ENCODE measurements at places on chromosomes 3 and 15.
A peak's percentile ranks its signal among the peaks of the same experiment; 100 is the strongest.

DNA sequence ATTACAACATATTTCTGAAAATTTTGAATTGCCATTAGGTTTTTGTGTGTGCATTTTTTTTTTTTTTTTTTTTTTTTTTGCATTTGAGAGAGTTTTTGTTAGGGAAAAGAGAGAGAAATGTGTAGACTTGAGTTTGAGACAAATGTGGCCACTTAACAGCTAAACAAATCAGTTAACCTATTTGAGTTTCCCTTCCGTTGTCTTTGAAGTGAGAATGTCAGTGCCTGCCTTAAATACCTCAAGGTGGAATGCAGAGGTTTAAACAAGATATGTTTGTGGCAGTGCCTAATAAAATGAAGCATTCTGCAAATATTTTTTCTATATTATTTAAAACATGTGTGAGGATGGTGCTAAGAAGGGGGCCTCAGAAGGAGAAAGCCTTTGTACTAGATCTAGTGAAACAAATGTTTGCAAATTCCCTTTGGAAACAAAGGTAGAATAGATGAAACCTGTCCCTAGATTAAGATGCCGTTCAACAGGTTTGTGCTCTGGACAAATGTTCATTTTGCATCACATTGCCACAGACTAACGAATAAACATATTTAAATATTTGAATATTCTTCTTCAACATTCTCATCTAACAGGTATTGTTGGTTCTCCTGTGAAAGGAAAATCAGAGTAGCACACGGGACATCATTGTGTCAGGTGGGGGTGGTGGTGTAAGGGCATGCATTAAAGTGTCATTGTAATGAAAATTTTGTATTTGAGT, 80.7 kb downstream of the SATB1 start:
- DNase-seq, result no peak

GRCh38 chr15:63189941-63190768, 749 bp downstream of the RAB8B start:
- DNase-seq, result no peak

DNA sequence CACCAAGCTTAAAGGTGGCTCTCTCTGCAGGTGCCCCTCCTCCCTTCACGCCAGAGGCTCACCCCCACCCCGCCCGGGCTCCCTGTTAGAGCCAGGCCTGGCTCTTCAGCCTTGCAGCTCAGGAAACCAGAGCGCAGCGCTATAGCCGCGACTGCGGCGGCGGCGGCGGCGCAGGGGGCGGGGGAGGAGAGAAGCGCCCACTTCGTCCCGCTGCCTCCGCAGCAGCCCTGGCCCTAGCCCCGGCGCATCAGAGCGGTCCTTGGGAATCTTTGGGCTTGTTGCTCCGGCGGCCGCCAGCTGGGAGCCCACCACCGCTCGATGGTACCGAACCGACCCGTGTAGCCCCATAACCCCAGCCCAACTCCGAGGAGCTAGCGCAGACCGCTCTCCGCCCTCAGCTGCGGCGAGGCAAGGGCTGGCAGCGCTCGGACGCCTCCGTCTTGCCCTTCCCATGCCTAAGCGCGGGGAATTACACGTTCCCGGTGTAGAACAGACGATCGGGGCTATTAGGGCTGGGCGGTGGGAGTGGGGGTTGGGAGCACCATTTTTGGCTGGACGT, 1.2 kb downstream of the RASGRF1 start:
- no peak for DNase-seq

DNA sequence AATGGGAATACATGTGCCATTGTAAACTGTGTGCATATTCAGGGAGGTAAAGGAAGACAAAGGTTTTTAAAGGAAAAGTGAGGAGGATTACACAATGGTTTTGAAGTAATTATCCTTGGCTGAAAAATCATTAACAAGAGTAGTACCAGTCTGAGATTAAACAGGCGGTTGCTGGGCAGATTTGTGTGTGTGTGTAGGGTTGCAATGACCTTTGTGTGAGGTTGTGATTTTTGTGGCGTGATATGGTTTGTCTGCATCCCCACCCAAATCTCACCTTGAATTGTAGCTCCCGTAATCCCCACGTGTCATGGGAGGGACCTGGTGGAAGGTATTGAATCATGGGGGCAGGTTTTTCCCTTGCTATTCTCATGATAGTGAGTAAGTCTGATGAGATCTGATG, 7.0 kb downstream of the DLEC1 start:
- DNase-seq, result no peak

DNA sequence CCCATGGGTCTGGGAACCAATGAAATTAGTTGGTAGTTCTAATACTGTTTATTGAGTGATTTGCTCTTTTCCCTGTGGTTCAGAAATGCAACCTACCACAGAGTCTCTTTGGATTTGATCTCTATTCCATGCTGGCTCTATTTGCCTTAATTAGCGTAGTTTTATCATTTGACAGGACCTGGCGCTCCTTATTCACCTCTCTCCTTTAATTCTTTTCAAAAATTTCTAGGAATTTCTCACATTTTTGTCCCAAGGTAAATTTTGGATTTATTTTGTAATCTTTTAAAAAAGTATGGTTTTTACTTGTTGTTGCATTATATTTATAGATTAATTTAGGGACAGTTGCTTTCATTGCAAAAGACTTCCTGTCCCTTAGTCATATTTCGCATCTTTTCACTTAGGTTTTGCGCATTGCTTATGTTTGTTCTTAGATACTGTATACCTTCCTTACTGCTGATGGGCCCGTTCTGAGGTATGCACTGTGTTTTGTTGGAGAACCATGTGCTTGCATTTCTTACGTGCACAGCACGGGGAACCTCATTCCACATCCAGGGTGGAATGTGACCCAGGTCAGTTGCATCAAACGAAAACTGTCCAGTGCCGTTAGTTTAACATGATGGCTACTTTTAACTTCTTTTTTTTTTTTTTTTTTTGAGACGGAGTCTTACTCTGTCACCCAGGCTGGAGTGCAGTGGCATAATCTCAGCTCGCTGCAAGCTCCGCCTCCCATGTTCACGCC, 27.0 kb downstream of the SENP5 start:
- no peak for DNase-seq

- DNase-seq, result no peak
These were observed 22.5 kb downstream of the RIOX2 start for GRCh38 chr3:97949743-97950142.

DNA sequence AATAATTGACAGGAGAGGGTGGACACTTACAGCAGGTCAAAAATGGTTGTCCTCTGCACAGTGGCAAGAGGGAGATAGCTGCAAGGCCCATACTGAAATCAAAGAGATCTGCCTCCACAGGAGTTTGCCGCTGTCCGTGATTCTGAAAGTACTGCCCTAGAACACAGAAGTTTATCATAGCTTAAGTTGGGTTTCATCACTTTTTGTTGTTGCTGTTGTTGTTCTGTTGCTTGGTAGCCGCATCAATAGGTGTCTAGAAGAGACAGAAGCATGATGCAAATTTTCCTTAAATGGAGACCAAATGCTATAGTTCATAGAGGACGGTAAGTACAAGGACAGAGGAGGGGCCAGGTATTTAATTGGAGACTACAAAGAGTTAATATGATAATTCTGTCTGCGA, 120.0 kb upstream of the MRPL3 start:
- DNase-seq, result no peak

- DNase-seq, result no peak
These were observed 101.1 kb upstream of the THRB start for GRCh38 chr3:24595796-24596195.

DNA sequence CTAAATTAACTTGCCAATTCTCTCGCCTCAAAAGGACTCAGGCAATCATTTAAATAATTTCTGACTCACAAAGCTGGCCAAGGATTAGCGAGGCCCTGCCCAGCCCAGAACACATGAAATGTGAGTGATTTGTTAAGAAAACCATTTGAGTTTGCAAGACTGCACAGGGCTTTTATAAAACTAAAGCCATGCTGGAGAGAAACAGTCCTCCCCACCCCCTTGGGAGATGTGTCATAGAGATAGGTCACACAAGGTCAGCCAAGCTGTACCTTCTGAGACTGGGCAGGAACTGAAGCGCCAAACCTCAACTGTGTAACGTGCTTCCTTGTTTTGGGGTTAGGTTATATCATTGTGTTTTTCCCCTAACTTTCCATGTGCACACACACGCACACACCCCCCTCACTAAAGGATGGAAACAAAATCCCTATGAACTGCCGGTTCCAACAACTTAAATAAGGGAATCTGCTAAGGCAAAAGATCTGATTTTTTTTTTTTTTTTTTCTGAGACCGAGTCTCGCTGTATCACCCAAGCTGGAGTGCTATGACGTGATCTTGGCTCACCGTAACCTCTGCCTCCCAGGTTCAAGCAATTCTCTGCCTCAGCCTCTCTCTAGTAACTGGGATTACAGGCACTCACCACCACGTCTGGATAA, 8.1 kb downstream of the SPATA12 start:
- no peak for DNase-seq

DNA sequence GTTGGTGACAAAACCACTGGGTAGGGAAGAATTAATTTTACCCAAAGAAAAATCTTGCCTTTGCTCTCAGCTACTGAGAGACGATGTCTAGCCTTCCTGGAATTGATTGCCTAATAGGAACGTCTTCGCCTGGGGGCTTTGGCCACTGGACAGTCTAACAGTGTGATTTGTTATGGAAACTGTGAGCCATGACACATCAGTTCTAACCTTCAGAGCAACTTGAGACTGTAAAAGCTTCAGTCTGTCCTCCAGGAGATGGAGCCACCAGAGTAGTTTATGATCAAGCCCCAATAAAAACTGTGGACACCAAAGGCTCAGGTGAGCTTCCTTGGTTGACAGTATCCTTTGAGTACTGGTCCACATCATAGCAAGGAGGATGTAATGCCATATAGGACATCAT, 235.8 kb upstream of the TMCO5A start:
- DNase-seq, result no peak

DNA sequence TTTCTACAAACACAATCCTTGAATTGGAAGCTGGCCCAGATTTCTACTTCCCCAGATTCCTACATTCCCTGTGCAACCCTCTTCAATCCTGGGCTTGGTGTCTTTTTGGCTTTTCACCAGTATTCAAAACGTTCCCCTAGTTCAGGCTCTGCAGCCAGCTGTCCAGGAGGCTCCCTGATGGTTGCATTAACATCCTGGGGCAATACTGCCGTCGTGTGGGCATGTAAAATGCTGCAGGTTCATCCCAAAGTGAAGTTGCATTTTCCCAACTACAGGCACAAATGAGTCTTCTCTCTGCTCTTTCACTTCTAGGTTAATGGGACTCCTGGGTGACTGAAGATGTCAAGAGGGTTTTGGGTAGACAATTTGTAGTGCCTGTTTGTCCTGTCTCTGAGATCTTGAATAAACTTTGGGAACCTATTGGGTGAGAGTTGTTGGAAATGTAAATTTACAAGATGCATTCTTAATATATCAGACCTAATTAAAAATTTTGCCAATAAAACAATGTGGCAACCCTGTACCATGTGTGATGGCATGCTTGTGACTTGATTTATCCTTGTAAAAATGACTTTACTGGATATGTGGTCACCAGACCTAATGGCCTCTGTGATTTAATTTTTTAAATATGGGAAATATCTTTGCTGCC, 28.6 kb downstream of the SOX14 start:
- DNase-seq, result no peak

DNA sequence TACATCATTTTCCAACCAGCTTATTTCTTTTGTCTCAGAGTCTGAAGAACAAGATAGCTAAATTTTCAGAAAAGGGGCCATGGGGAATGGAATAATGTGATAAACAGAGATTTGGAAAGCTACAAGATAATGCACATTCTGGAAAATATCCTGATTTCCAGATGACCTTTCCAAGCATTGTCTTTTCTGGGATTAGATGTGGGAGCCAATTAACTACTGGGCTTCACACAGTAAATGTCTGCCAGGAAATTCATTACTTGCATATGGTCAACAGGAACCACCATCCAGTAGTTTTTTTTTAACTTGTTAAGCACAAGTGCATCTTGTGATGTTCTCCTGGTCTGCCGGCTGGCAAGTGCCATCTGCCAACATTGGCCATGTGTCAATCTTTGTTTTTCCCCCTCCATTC, 131.1 kb upstream of the BFSP2 start:
- no peak for DNase-seq

GRCh38 chr15:31197497-31198414, 96.2 kb upstream of the TRPM1 start:
- DNase-seq, result peak; percentile 35

DNA sequence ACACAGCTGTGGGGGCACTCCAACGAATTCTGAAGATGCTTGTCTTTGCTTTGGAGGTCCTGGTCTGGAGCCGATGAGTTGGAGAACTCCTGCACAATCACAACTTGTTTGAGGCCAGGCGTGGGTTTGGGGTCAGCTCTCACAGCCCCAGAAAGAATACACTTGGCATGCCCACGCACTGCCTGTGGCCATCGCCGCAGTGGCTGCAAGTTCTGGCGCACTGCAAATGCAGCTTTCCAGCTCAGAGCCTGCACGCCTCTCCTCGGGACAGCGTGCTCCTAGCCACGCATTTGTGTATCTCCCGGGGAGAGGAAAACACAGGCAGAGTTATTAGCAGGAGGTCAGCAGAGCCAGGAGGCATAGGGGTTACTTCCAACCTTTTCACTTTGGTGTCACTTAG, 282.7 kb downstream of the ADAMTS17 start:
- no peak for DNase-seq

DNA sequence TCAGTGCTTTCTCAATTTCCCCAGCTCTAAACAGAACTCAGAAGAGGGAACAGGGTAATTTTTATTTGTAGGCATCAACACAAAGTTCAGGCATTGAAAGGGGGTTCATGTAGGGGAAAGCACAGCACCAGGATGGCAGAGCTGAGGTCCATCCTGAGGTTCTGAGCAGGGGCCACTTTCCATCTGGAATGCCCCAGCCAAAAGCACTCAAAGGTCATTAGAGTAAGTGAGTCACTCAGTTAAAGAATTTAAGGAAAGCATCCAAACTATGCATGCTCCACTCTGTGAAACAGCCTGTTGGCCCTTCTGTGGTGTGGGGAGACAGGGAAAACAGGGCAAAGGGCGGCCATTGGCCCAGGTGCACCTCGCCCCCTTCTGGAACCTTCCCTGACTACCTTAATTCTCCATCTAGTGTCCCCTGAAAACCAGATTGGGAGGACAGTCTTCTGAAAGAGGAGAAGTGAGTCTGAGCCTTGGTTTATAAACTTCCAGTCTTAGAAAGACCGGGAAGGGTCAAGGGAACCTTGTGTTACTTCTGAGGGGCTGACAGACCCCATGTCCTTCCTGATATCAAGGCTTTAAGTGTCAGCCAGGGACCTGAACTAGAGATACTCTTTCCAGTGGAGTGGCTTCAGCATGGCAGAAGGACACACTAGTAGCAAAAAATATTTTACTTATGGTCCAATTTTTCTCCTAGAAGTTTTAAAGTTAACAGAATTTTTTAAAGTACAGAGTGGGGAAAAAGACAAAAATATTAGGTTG, 133.3 kb downstream of the MYLK start:
- no peak for DNase-seq

All from T-helper 2 cell (primary cell).